ENCODE measurements at places on chromosomes 13 and 19.

GRCh38 chr13:94992036-94992960, 280.0 kb upstream of the SOX21 start:
- no peak for DNase-seq

GRCh38 chr13:76293346-76293745, 592.9 kb downstream of the KCTD12 start:
- DNase-seq = no peak

DNA sequence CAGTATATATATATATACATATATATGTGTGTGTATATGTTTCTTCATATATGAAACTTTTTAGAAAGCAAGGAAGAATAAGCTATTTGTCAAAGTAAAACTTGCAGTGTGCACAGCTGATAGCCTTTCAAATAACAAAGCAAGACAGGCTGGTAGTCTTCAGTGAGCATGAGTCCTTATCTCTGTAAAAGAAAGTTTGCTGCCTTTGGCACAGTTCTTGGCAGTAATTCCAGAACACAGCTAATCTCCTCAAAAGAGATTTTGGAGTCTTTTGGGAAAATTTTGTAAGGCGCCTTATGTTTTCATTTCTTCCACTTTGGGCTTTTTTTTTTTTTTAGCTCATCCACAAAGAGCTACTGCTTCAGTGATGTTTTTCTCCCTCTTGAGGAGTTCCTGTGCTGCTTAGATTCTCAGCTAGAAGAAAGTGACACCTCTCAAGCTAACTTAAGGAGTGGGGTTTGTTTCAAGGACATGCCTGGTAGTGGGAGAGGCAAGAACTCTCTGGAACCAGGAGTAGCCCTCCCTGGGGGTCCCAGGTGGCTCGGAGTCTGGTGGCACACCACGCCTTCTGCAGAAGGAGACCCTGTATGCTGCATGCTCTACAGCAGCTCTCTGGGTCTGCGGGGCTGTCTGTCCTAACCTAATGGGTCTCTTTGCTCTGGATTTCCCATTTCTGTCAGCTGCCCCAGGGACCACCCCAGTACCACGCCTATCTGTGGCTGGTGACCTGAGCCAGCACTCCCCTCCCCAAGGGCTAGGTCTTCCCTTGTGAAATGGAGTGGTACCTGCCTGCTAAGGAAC, 58.8 kb downstream of the TNFRSF19 start:
- no peak for DNase-seq

GRCh38 chr19:12750851-12751250, 740 bp upstream of the BEST2 start:
- DNase-seq = no peak

- DNase-seq = no peak
Measured at GRCh38 chr13:35936246-35936978, 194.8 kb downstream of the DCLK1 start.

- DNase-seq = no peak
Measured at GRCh38 chr19:18683958-18684641, 620 bp downstream of the CRTC1 start.

- DNase-seq = no peak
Measured at GRCh38 chr13:94560116-94560515, 35.8 kb downstream of the TGDS start.

DNA sequence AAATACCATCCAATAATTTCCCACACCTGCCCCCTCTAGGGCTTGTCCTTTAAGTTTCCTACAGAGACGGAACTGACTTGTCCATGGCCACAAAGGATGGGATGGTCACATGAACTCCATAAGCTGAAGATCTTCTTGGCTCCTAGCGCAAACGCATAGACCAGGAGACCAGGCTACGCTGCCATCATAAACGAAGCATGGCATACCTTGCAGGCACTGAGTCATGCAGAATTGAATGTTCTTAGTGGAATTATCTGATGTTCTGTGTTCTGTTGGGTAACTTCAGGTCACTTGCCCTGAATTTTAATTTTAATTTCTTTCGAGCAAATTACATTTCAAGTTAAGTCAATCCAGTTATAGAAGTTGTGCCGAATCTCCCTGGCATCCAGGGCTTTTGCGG, 96.4 kb upstream of the STARD13 start:
- no peak for DNase-seq

DNA sequence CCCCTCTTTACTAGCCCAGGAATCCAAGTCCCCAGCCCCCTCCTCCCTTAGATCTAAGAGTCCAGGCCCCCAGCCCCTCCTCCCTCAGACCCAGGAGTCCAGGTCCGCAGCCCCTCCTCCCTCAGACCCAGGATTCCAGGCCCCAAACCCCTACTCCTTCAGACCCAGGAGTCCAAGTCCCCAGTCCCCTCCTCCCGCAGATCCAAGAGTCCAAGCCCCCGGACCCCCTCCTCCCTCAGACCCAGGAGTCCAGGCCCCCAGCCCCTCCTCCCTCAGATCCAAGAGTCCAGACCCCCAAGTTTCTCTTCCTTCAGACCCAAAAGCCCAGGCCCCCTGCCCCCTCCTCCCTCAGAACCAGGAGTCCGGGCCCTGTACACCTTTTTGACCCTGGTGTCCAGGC, 11.5 kb downstream of the SPACA6 start:
- no peak for DNase-seq

DNA sequence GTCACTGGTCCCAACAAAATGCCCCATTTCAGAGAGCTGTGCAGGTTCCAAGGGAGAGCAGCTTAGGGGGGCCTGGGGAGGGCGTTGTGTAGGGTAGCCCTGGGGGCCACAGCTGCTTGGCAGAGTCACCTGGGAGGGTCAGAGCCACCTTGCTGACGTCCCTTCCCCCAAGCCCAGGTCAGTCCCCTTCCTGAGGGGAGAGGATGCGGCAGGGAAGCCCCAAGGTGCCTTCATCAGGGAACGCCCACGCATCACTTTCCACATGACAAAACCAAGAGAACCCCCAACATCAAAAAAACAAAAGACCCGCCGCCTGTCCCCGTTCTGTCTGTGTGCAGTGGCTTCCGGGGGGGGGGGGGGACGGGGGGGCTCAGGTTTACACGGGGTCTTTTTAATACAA, 5.3 kb upstream of the UQCR11 start:
- no peak for DNase-seq

GRCh38 chr13:87981416-87981815, 310.2 kb downstream of the SLITRK5 start:
- DNase-seq = no peak

GRCh38 chr19:13398780-13399726, 107.2 kb downstream of the CACNA1A start:
- no peak for DNase-seq

DNA sequence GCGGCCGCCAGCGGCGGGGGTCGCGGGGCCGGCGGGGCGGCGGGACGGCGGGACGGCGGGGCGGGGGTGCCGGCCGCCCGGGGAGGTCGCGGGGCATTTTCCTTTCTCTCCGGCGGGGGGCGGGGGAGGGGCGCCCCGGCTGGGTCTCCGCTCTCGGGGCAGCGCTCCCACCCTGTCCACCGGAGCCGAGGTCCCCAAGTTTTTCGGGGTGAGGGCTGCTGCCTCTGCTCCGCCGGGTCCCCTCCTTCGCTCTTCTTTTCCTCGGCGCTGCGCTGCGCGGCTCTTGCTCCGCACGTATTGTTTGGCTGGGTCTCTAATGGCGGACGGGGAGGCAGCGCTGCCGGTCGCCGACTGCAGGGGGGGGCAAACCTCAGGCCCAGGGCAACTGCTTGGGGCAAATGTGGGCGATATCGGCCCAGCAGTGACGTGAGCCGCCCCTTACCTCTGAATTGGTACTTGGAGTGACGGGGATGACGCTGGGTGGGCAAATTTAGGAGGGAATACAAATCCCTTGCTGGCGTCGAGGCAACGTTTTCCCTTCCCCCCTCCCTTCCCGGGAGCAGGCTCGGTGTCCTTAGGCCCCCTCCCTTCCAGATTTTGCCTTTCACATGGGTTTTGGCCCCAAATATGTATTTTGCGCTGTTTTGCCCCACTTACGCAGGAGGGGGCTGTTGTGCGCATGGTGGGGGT, 759 bp downstream of the ZMYM2 start:
- DNase-seq = peak; percentile 87

- peak; percentile 22 for DNase-seq
Measured at GRCh38 chr13:113390874-113391497, 27.1 kb upstream of the GRTP1 start.

DNA sequence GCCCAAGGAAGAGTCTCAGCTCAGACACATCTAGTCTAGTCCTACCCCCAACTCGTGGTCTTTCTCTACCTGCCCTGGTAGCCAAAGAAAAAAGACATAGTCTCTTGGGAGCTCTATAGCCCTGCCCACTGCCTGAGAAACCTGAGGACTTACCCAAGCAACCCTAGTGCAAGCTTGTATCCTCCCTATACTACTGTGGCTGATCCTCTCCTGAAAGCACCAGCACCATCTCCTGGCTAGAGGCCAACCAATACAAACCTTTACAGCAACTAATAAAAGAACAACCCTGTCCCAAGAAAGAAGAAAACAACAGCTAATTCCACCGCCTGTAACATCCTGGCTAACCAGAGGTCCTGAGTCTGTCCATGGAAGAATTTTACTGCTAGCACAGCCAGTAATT, 532.4 kb downstream of the SLITRK6 start:
- DNase-seq = no peak

- no peak for DNase-seq
Measured at GRCh38 chr19:7504684-7505083, 11.2 kb upstream of the ZNF358 start.

GRCh38 chr13:69291292-69291906, 816.2 kb upstream of the ATXN8OS start:
- DNase-seq = no peak

DNA sequence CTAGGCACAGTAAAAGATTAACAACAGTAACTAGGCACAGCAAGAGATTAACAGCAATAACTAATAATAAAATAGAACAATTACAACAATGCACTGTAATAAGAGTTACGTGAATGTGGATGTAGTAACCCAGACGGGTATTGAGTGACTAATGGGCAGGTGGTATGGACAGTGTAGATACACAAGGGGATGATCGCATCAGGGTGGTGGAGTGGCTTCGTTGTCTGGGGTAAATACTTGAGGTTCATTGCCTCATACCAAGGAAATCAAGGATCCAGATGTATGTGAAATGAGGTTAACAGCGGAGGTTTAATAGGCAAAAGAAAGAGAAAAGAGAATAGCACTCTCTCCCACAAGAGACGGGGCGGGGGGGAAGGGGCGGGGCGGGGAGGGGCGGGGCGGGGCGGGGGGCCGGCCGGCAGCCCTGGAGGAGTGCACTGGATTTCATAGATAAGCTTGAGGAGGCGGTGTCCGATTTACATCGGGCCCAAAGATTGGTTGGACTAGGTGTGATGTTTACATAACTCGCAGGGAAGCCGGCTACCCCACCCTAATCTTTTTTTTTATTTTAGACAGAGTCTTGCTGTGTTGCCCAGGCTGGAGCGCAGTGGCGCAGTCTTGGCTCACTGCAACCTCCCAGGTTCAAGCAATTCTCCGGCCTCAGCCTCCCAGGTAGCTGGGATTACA, 106.3 kb downstream of the KCTD15 start:
- no peak for DNase-seq

DNA sequence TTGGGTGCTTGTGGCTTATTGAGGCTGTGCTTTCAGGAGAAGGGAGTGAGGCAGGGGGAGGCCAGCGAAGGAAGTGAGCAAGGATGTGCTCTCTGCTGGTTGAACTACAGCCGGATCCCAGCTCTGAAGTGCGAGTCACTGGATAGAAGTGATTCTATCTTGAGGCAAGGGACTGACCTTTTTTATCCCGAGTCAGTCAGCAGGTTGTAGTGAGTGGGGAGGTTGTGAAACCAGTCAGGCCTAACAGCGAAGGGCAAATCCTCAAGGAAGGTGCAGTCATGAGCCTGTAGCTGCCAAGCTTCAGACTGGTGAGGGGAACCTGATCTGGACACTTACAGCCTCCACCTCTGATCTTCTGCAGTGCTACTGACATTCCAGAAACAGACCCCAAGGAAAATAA, 18.6 kb downstream of the SCEL start:
- no peak for DNase-seq

DNA sequence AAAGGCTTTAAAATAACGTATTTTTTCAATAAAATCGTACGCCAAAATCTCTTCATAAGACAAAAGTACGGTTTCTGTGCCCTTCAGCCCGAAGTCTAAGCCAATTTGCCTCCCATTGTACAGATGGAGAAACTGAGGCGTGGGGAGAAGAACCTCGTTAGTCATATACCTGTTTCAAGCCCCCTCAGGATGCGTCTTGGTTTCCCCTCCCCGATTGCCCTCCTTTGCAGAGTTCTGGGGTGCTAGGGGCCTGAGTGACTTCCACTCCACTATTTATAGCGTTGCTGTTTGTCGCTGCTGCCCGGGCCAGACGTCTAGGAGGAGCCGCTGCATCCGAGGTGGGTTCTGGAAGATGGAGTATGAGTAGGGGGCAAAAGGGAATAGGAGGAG, 2.3 kb upstream of the LTBP4 start:
- no peak for DNase-seq

DNA sequence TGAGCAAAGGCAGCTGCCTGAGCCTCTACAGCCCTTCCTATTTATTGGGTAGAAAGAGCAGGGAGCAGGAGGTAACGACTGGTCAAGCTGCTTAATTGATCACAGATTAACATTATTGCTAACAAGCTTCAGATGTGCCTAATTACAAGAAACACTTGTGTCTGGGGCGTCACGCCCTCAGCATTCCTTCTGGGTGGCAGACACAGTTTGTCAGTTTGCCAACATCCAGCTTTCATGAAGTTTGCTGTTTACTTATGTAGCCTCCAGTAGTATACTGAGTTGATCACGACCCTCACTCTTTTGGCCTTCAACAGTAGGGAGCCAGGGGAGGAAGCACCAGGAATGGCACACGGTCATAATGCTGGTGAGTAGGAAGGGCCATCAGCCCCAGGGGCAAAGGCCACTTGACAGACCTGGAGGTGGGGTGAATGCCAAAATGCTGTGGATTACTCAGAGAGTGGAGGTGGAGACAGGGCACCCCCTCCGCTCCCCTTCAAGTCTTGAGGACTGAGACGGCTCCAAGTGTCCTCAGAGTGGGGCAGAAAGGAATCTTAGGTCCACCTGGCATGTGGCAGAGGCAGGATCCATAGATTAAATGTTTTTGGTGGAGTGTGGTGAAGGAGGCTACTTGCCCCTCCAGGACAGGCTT, 34.9 kb upstream of the PSPC1 start:
- no peak for DNase-seq

GRCh38 chr19:4831304-4831978, at the start of gene TICAM1:
Gene TICAM1 (minus strand): TSS chr19:4831712. CDS start chr19:4818377, 13,335 bp downstream.
- no peak for DNase-seq

DNA sequence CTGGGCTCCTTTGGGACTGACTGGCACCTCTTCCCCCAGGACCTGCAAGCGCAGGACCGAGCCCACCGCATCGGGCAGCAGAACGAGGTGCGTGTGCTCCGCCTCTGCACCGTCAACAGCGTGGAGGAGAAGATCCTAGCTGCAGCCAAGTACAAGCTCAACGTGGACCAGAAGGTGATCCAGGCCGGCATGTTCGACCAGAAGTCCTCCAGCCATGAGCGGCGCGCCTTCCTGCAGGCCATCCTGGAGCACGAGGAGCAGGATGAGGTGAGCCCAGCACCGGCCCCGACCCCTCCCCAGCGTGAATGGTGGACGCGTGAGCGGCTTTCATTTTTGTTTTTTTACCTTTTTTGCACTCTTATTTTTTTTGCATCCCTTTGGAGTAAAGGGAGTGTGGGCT, 56.0 kb upstream of the LDLR start:
- no peak for DNase-seq

DNA sequence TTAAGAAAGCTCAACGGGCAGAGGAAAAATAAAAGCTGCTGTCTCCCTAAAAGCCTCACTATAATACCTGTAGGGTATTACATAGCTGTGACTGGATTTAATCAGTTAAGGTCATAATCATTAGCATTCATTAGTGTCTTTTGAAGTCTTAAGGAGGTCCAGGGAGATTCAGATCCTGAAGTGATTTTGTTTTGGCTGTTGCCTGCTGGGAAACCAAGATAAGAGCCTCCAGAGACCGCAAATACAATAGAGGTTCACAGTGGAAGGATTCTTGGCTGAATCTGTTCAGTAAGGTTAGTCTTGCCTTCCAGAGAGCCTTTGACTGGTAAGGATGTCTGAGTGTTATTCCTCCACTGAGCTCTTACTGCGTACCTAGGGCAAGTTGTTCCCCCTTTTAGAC, 54.0 kb upstream of the TNFRSF19 start:
- DNase-seq = no peak

All from vagina (tissue), 2 donors.